ENCODE measurements at places on chromosomes 12 and 14.

- DNase-seq = no peak
Observed at GRCh38 chr12:52458861-52459260, 6.9 kb upstream of the KRT6B start.

GRCh38 chr12:22588817-22589216 lies 36.2 kb upstream of the ETNK1 start:
- no peak for DNase-seq

DNA sequence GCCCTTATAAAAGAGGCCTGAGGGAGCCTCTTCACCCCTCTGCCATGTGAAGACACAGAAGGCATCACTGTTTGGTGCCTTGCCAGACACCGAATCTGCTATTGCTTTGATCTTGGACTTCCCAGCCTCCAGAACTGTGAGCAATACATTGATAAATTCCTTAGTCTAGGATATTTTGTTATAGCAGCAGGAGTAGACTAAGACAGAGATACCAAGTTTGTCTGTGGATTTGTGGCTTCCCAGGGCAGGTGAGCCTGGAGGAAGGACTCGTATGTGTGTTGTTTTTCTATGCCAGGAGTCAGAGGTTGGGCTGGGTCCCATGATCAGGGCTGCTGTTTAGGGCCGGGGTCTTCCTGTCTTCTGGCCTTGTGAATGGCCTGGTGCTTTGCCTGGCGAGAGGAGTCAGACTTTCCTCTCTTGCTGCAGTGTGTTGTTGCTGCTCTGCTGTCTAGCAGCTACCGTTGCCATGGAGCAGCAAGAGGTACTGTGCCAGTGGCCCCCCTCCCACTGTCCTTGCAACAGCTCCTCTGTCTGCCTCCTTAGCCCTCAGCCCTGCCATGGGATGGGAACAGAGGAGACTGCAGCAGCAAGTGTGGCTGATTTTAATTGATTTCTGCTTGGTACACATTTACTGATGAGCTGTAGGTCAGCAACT lies 111.2 kb downstream of the CHST11 start:
- DNase-seq = no peak

- peak; percentile 39 for DNase-seq
Observed at GRCh38 chr12:100154474-100155247, 12.0 kb upstream of the BLTP3B start.

- no peak for DNase-seq
Observed at GRCh38 chr14:77290705-77291104, 19.7 kb upstream of the NGB start.

DNA sequence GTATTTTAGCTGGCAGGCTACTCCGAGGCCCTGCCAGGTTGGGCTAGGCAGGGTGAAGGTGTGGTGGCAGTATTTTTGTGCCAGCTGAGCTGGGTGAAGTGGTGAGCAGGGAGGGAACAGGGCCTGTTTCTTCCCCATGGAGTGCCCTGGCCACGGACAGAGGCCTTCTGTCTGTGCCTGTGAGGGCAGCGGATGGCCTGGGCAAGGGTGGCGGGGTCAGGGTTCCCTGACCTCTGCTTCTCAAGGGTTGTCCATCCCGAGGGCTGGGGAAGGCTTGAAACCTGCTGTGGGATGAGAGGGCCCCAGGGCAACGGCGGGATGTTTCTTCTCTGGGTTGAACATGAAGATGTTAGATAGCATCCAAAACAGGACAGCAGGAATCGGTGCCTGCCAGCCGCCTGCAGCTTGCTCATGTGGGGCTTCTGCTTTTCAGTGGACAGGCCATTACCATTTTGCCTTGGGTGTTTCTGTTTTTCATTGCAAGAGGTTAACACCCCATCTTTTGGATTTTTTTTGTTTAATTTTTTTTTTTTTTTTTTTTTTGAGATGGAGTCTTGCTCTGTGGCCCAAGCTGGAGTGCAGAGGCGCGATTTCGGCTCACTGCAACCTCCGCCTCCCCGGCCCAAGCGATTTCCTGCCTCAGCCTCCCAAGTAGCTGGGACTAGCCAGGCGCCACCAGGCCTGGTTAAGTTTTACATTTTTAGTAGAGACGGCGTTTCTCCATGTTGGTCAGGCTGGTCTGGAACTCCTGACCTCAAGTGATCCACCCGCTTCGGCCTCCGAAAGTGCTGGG lies 3.3 kb downstream of the MTA1 start:
- DNase-seq = no peak

GRCh38 chr12:53558631-53559030 lies 51.3 kb upstream of the NPFF start:
- no peak for DNase-seq

DNA sequence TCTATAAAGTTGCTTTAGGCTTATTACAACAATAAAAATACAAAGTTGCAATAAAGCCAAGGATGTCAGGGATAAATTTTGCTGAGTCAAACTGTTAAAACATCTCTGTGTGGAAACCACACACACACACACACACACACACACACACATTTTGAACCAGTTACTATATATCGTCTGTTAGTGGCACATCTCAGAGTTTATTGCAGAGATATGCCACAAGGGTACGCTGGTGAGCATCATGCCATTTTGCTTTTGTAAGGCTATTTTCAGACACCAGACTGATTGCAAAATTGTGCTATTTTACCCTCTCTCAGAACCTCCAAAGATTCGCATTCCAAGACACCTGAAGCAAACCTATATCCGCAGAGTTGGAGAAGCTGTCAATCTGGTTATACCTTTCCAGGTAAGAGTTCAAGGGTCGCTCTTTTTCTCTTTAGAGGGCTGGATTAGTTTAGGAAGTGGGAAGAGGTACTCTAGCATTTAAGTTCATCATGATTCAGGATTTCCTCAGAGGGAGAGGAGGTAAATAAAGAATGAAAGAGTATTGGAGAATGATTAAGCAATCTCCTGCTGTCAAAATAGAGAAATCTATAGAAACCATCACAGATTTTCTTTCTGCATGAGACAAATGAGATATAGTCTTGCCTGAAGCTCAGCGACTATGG lies 27.3 kb upstream of the CHPT1 start:
- no peak for DNase-seq

- no peak for DNase-seq
Observed at GRCh38 chr14:36070031-36070719, 106.3 kb downstream of the PTCSC3 start.

DNA sequence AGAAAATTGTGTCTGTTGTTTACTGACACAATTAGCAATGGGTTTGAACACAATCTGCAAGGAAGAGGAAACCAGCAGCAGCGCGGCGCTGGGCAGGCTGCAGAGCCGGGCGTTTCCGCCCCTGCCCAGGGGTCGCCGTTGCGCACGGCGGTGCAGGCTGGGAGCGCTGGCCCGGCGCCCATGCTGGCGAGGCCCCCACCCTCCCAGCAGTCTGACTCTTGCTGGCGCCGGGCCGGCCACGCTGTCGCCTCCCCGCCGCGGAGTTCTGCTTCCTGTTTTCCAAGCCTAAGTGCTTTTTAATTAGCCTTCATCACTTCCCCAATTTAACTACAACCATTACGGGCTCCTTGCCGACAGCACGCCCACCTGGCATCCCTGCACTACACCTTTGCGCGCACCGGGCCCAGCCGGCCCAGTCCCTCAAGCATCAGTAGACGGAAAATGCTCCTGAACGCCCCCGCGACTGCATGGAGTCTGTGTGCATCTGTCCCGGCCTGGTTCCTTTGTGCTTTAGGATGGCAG lies 212.1 kb downstream of the GXYLT1 start:
- DNase-seq = no peak

DNA sequence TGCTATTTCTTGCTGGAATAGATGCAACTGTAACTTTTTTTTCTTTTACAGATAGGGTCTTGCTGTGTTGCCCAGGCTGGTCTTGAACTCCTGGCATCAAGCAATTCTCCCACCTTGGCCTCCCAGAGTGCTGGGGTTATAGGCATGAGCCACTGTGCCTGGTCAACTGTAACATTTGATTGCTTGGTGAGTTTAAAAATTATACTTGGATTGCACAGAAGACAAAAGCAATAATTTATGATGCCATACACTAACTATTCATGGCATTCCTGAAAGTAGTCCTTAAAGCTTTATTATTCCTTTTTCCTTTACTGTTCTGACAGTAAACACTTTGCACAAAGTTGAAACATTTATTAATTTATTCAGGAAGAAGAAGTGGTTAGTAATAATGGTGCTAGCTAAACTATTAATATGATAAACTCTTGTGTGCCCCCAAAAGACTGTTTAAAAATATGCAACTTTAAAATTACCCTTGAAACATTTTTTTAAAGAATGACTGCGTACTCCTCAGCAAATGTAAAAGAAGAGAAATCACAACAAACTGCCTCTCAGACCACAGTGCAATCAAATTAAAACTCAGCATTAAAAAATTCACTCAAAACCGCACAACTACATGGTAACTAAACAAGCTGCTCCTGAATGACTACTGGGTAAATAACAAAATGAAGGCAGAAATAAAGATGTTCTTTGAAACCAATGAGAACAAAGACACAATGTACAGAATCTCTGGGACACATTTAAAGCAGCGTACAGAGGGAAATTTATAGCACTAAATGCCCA lies 8.3 kb downstream of the PTPRB start:
- DNase-seq = no peak

DNA sequence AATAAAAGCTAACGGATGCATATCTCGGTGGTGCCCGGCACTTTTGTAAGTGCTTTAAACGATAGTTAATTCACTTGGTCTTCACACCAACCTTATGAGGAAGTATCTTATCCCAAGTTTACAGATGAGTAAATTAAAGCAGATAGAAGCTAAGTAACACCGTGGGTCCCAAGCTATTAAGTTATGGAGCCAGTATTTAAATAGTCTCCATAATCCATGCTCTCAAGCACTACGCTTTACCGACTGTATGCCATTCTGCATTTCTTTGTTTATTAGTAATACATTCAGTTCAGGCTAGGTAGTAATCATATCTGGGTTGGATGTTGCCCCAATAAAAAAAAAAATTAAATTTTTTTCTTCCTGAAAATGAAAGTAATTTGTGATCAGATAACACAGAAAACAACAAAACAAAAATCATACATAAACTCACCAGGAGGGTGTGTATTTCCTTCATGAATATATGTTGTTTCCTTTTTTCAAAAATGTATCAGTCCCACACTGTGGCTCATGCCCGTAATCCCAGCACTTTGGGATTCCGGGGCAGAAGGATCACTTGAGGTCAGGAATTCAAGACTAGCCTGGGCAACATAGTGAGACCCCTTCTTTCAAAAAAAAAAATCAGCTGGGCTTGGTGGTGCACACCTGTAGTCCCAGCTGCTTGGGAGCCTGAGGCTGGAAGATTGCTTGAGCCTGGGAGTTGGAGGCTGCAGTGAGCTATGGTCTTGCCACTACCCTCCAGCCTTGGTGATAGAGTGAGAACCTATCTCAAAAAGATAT lies 1.4 kb upstream of the M6PR start:
- no peak for DNase-seq

GRCh38 chr12:39824505-39825212 lies 205.1 kb upstream of the ABCD2 start:
- no peak for DNase-seq

- DNase-seq = no peak
Observed at GRCh38 chr12:103268831-103269514, 226.8 kb downstream of the C12orf42 start.

DNA sequence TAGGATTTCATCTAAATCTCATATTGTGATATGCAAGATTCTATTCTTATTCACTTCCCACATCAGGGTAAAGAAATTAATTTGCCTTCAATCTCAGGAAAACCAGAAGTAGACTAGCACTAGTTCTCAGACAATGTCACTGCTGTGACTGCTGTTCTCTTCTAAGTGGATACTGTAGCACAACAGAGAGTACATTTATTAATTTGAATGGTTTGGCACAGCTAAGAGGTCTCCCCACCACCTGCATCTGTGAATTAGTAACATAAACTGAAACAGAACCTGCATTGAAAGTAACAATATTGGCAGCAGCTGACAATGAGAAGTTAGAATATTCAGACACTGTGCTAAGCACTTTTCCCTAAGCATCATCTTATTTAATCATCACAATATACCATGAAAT lies 253.1 kb downstream of the PDZRN4 start:
- no peak for DNase-seq

- DNase-seq = no peak
Observed at GRCh38 chr14:55892906-55893305, 225.3 kb upstream of the PELI2 start.

DNA sequence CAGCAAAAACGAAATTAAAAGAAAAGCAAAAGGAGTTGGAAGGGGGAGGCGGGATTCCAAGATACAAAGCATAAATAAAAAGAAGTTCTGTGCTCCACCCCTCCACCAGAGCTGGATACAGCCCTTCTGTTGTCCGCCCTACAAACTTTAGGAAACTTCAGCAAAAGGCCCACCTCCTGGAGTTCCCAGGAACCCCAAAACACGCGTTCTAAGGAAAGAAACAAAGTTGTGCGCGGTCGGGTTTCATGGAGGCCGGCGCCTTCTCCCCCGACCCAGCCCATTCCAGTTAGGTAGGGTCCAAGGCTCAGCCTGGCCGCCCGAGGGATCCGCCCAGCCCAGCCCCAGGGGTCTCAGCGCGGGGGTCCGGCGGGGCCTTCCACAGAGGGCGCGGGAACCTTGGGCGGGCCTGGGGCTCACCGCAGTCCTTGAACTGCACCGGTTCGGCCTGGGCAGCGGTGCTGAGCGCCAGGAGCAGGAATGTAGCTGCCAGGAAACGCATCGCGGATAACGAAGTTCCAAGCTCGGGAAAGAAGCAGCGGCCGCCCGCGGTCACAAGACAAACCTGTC lies at the start of gene NPC2:
NPC2 (minus strand) TSS at position 530 of the 567 bp plus-strand sequence; CDS start at position 499, 31 bp downstream.
- no peak for DNase-seq

GRCh38 chr12:88665071-88665470 lies 84.8 kb upstream of the KITLG start:
- no peak for DNase-seq

GRCh38 chr14:96090441-96091148 lies 51.4 kb downstream of the C14orf132 start:
- DNase-seq = no peak

- no peak for DNase-seq
Observed at GRCh38 chr12:54598970-54599369, 10.5 kb upstream of the PPP1R1A start.

- DNase-seq = no peak
Observed at GRCh38 chr14:72084935-72085334, 152.7 kb downstream of the RGS6 start.

DNA sequence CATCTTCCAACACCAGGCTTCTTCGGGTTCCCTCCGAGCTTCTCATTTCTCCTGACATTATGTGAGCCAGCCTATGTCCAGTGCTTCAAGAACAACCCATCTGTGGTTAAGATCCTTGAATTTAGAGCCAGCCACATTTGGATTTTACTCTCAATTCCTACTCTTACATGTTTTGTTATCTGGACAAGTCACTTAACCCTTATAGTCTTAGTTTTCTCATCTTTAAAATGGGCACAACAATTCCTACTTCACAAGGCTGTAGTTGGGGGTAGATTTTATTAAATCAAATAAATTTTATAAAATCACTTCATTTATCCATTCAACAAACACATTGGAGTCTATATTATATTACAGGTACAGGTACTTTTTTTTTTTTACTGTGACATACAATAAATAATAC lies 105.5 kb upstream of the SLC38A2 start:
- DNase-seq = no peak

GRCh38 chr14:78007160-78007559 lies 163.0 kb upstream of the NRXN3 start:
- no peak for DNase-seq

GRCh38 chr14:64998455-64998931 lies 11.8 kb downstream of the FNTB start:
- DNase-seq = no peak

GRCh38 chr12:132302466-132303358 lies 26.7 kb downstream of the GALNT9 start:
- DNase-seq = no peak

- no peak for DNase-seq
Observed at GRCh38 chr12:29164477-29165393, 15.7 kb downstream of the FAR2 start.
